Fibroblast of the aortic adventitia (primary cell): ENCODE measurements at places on chromosomes 6 and 20.

DNA sequence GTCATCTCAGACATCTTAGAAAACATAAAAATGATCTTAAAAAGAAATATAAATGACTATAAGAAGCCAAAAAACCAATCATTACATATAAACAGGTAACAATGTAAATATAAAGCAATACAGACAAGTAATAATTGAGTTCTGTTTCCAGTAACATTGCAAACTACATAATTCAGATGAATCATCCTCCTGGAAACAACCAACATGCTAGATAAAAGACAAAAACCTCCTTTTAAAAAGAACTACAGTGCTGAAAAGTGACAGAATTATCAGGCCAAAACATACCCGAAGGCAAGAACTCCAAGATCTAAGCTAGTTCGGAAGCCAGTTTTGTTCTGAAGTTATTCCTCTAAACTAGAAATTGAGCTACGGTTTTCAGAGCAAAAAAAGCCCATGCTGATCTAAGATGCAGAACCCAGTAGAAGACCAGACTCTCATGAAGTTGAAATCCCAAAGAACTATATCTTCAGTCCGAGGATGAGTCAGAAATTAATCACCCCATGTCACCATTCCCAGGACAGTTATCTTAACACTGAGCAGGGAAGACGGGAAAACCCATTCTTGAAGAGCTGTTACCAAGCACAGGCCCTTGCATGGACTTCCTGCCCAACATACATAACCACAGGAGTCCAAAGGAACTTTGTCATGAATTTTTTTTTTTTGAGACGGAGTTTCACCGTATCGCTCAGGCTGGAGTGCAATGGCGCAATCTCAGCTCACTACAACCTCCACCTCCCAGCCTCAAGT, 9.8 kb downstream of the PGM3 start:
- peak; percentile 99 for DNase-seq

DNA sequence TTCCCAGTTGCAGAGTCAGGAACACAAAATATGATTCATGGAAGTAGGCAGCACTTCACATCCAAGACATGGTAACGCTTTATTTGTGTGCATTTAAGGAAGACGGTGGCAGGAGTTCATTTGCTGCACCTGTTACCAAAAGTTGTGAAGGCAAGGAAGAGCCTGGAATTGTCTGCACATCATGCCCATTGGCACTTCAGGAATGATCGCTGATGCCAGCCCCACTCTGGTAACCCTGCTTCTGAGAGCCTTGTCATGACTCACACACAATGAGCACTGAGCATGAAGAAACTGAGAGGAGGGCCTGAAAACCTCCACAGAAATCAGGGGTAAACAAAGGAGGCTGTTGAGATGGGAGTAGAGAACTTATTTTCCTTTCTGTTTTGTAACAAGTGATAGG, 181.1 kb downstream of the RPS12 start:
- DNase-seq, result no peak

DNA sequence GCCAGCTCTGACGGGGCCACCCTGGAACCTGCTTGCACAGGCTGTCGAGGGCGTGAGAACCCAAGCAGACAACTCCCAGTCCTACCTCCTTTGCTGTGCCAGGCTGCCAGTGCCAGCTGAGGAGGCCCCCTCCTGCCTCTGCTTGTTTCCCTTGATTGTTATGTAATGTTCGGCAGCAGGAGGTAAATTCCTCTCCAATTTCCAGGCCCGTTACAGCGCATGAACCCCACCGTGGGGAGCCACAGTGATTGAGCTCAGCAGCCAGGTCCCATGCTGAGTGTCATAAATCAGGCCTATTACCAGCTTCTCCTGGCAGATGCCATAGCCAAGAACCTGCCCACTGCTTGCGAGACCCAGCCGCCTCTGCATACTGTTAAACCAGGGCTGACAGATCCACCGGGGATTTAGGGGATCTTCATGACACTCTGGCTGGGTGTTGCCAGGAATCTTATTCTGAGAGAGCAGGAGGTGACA, 320.5 kb downstream of the DHX35 start:
- no peak for DNase-seq

DNA sequence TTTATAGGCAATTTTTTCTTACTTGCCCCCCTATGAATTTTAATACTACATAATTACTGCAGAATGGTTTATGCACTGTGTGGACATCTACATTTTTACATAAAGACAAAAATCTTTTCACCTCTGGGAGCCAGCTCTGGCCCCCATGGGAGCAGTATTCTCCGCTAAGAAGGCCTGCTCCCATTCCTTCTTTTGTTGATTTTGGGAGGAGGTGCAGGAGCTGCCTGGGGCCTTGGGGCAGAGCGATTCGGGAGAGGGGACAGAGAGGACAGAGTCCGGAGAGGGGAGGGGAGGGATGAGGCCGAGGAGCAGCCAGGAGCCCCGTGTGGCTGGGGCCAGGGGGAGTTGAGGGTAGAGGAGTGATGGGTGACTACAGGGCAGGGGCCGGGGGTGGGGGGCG, 452.0 kb downstream of the PREX1 start:
- no peak for DNase-seq

DNA sequence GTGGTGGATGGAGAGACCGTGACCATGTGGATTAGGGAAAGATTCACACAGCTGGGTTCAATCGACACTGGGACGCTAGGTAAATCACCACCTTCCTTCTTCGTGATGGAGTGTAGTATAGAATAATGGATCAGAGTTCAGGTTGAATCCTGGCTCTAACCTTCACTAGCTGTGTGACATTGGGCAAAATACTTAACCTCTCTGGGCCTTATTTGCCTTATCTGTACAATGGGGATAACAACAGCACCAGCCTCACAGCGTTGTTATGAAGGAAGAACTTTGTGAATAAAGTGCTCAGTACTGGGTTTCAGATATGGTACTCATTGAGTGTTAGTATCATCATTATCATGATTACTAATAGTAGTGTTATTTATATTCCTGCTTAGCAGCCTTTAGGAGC, 126.1 kb upstream of the AKAP12 start:
- DNase-seq, result no peak

- no peak for DNase-seq
These were observed 4.6 kb downstream of the MAP3K5 start for GRCh38 chr6:136787726-136788068.

GRCh38 chr20:33490023-33490933, at the start of gene CBFA2T2:
Gene CBFA2T2, plus strand, starts transcription at chr20:33490096. Its CDS starts 172 bp downstream, at chr20:33490268.
- DNase-seq, result peak; percentile 52

GRCh38 chr6:139295901-139296300, 4.1 kb upstream of the TXLNB start:
- DNase-seq, result no peak

DNA sequence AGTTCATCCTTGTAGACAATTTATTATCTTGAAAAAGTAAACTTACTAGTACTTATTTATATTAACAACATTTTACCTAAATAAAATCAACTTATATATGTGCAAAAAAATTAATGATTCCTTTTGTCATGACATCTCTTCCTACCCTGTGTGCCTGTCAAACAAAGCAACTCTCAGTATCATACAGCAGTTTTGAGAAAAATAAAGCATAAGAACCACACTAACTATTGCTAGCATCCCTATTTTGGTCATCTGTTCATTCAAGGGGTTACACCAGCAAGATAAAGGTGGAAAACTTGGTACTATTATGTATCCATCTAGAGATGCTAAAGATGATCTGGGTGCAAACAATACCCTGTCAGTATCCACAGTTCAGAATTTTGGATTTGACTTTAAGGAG, 7.4 kb upstream of the HLA-DRB1 start:
- DNase-seq, result no peak

- no peak for DNase-seq
These were observed 185.4 kb upstream of the VGLL2 start for GRCh38 chr6:117079951-117080350.

DNA sequence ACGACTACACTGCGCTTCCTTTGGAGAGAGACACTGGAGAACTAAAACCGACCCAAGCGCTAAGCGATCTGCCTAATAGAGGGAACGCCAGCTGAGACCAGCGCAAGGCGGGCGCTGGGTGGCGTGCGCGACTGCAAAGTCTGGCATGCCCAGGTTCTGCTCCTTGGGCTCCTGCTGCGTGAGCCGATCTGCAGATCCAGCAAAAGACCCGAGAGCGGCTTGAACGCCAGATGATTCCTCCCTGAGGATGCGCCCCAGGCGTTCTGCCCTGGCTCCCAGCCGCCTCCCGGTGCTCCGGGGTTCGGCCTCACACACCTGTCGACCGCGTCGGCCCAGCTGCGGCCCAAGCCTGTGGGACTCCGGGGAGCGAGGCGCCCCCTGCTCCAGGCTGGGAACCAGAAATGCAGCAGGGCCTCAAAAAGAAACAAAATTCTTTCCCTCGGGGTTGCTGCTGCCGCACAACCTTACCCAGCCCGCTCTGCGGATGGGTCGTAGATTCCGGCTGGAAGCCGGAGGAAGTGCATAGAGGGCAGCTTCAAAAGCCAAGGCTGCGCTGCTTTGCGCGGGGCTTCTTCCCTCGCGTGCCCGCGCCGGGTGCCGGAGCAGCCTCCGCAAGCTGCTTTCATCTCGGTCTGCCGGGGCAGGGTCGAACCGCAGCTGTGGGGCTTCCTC, 17.9 kb upstream of the PRDM13 start:
- peak; percentile 61 for DNase-seq

- no peak for DNase-seq
These were observed 18.2 kb downstream of the ERGIC3 start for GRCh38 chr20:35560105-35560511.

DNA sequence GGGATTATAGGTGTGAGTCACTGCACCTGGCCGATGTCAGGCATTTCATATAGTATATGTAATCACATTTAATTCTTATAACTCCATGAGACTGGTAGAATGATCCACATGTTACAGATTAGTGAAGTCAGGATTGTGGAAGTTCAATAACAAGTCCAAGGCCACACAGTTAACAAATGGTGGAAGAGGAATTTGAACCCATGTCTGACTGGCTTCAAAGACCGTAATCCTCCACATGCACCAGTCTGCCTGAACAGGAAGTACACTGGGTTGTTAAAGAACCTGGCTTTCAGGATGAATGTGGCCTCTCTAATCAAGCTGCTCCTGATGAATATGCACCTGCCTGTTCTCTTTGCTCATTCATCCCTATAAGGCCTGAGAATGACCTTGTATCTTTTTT, 122.0 kb upstream of the HDAC2 start:
- DNase-seq, result no peak

DNA sequence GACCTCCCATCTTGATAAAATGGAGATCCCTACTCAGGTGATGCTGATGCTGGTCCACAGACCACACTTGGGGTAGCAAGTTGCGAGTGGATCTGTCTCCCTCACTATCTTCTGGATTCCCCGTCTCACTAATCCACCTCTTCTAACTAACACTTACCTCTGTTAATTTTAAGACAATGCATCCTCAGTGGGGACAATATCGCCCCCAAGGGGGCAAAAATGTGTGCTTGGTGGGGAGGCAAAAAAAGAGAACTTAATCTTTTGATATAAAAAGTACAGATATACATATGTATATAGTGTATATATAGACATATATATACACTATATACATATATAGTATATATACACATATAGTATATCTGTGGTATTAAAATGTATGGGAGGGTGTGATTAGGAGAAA, 4.3 kb downstream of the LRFN2 start:
- DNase-seq, result no peak

- no peak for DNase-seq
These were observed 91.4 kb upstream of the ARID1B start for GRCh38 chr6:156685823-156686222.

- peak; percentile 87 for DNase-seq
These were observed 14.1 kb upstream of the TCFL5 start for GRCh38 chr20:62875419-62876361.

DNA sequence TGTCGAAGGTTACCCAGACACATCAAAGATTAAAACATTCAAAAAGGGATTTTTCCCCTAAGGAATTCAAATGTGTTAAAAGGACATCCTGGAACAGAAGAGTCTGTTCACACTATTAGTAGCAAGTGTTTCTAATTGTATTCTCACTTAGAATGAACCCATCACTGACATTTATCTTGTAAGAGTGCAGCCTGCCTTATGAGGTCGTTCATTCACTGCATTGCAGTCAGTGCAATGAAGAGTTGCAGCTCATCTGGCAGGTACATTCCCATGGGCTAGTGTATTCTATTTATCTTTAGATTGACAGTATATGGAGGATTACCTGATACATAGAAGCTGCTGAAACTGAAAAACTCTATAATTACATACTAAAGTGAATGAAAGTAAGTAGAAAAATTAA, 36.5 kb downstream of the PHACTR1 start:
- DNase-seq, result no peak

- DNase-seq, result peak; percentile 79
These were observed 77.9 kb upstream of the ID4 start for GRCh38 chr6:19759117-19759880.

- DNase-seq, result peak; percentile 74
These were observed 2.5 kb upstream of the TFAP2B start for GRCh38 chr6:50816115-50816675.

GRCh38 chr6:106844930-106845329, 129.6 kb downstream of the CD24 start:
- no peak for DNase-seq

DNA sequence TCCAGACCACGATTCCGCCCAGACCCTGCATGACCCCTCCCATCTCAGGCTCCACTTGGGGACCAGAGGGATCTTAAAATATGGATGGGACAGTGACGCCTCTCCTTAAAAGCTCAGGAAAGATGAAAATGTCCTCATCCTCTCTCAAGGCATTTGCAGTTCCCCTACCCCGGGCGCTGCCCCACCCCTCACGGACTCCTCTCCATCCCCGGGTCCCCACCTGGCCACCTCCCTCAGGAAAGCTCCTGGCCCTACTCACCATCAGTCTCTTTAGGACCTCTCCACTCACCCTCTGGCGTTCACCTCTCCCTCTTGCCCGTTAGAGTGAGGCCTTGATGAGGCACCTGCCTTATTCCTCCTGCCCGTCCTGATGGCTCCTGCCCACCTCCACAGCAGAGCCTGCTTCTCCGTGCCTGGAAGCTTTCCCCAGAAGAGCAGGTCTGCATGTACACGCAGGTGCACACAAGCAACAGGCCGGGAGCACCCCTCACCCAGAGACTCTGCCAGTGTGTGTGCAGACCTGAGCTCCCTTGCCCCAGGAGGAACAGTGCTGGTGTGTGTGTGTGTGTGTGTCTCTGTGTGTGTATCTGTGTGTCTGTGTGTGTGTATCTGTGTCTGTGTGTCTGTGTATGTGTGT, 105.6 kb upstream of the NXT1 start:
- no peak for DNase-seq
